ENCODE measurements at places on chromosomes 12 and 14.

DNA sequence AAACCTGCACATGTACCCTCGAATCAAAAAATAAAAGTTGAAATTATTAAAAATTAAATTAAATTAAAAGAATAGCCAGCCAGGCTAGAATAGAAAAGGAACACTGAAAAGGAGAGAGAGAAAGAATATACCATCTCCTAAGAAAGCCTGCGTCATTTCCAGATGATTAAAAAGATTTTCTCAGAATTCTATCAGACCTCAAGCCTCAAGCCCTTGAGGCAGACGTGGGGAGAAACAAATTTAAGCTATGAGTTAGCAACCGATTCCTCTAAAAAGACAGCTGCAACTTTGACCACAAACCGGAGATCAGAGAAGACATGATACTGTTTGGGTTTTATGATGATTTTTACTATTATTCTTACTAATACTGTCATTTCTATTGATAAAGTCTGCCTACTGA, 138.3 kb downstream of the KSR2 start:
- no peak for DNase-seq

DNA sequence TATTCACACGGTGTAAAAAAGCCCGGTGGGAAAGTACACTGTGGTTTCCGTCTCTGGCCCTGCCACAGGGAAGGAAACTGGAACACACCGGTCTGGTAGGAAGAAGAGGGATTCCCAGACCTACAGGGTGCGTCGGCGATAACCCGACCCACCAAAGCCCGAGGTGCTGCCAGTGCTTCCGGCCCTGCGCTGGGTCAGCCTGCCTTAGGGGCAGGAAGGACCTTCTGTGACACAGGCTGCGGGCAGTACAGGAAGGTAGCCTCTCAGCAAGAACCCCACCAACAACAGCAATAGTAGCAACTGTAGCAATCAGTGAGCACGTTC, 169.5 kb upstream of the FKBP4 start:
- DNase-seq, result no peak

DNA sequence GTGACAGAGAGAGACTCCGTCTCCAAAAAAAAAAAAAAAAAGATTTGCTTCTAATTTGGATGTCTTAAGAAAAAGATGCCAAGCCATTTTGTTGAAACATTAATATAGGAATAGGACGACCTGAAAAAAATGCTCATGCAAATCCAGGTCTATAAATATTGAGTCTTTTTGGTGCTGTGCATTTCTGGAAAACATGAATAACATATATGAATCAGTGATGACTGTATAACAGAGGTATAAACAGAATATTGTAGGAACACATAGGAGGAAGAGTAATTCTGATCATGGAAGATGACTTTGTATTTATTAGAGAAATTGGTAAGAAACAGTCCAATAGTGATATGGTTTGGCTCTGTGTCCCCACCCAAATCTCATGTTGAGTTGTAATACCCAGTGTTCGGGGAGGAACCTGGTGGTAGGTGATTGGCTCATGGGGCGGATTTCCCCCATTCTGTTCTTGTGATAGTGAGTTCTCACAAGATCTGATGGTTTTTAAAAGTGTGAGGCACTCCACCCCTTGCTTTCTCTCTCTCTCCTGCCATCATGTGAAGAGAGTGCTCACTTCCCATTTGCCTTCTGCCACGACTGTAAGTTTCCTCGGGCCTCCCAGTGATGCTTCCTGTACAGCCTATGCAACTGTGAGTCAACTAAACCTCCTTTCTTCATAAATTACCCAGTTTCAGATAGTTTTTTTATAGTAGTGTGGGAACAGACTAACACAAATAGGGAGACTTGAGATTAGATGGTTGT, 3.0 kb upstream of the SRSF5 start:
- DNase-seq, result no peak

DNA sequence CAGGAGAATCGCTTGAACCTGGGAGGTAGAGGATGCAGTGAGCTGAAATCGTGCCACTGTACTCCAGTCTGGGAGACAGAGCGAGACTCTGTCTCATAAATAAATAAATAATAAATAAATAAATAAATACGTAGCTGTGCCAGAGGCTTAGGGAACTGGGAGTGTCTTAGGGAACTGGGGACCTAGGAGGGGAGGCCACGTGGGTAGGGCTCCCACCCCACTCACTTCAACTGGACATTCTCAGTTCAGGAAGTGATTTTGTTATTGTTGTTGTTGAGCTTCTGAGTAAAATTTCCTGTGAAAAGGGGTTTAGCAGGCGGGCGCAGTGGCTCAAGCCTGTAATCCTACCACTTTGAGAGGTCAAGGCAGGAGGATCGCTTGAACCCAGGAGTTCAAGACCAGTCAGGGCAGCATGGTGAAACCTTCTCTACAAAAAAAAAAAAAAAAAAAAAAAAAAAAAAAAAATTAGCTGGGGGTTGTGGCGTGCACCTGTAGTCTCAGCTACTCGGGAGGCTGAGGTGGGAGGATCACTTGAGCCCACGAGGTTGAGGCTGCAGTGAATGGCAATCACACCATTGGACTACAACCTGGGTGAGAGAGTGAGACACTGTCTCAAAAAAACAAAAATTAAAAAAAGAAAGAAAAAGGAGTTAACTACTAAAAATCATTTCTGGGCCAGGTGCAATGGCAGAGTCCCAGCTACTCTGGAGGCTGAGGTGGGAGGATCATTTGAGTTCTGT, 19.0 kb upstream of the ANKRD9 start:
- DNase-seq, result no peak

- DNase-seq, result no peak
Observed at GRCh38 chr12:107196681-107197080, 103.3 kb upstream of the CRY1 start.

DNA sequence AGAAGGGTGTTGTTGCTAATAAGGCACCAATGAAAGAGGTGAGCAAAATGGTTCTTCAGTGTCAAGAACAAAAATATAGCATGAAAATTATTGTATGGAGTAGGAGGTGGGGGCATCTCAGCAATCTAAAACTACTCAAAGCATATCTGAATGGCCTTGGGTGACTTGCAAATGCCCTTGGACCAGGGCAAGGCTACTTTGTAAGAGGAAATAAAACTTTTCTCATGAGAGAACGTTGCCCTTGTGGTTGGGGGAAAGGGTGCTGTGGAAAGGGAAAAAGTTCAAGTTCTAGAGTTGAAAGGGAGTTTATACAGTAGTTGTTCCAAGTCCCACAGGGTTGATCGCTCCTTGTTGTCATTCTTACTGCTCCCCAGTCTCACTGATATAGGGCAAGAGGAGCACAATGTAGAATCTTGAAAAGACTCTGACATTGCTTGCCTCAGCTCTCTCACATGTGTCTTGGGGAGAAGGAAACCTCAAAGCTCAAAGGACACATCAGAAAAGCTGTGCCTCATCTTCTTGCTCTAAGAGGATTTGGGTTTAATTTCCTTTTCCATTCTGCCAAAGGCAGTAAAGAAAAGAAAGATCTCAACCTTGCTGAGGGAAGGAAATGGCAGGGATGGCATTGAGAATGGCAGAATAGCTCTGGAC, 270.5 kb downstream of the DUSP6 start:
- DNase-seq, result no peak

Data from stimulated activated CD8-positive, alpha-beta memory T cell treated with anti-CD3 and anti-CD28 coated beads, Interleukin-4, amount 100 ng/mL, for 24 hours (primary cell).